ENCODE measurements at places on chromosomes 5 and 9.

DNA sequence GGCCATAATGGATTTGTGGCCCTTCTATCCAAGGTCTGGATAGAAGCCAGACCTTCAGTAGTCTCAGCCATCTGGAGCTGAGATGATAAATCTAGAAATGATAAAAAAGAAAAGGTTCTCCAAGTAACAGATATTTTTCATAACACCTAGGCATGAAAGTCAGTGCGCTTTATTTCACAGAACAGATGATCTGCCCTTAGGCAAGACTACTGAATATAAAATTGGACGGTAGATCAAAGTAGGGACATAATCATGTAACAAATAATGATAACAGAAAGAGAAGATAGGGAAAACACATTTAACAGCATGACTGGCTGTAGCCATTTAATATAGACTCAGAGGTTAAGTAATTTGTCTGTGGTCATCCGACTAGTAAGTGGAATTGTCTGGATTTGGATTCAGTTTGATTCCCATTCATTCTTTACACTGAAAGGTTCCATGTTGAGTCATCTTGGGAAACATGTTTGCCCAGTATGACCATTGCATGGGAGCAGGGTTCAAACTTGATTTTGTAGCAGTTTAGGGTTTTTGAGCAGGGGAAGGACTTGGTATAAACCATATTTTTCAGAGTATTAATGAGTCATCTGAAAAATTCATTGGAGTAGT lies 4.1 kb upstream of the CAVIN4 start:
- DNase-seq, result no peak

GRCh38 chr5:40414922-40415321 lies 264.8 kb upstream of the PTGER4 start:
- no peak for DNase-seq

DNA sequence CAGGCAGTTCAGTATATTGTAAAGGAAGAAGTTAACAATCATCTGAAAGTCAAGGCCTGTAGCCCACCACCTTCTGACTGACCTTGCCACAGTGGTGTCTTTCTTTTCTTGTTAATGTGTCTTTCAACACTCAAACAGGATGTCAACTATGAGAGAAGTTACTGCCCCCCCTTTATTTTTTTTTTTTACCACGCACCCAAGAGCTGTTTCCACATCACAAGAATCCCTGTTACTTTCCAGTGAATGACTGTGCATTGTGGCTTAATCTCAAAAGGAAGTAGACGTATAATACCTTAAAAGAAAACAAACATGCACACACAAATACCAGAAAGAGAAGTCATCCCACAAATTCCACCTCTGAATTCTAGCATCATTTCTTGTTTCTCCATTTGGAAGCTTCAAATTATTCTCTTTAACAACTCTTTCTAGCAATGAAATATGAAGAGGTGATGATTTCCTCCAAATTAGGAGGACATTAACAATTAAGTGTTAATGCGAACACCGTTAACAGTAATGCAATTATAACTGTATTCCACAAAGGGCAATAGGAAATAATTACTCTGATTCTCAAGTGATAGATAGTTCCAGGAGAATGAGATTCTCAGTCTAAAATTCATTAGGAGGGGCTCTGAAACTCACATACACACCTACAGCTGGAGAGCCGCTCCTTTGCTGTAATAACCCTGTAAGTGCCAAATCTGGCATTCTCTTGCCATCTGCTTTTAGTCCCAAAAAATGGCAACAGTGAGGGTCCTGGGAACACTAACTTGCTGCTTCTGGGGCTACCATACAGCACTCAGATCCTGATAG lies 201.0 kb downstream of the EFNA5 start:
- DNase-seq, result no peak

GRCh38 chr9:76895186-76895585 lies 10.7 kb downstream of the PRUNE2 start:
- no peak for DNase-seq

- no peak for DNase-seq
Measured at GRCh38 chr9:127726871-127727270, 8.2 kb downstream of the TOR2A start.

GRCh38 chr9:134706522-134706921 lies 64.9 kb downstream of the COL5A1 start:
- DNase-seq, result no peak
